Cerebellar cortex (tissue), 1 donor: ENCODE measurements at places on chromosomes 16 and 17.

GRCh38 chr17:80759377-80759673, 214.7 kb downstream of the RPTOR start:
- DNase-seq, result no peak

DNA sequence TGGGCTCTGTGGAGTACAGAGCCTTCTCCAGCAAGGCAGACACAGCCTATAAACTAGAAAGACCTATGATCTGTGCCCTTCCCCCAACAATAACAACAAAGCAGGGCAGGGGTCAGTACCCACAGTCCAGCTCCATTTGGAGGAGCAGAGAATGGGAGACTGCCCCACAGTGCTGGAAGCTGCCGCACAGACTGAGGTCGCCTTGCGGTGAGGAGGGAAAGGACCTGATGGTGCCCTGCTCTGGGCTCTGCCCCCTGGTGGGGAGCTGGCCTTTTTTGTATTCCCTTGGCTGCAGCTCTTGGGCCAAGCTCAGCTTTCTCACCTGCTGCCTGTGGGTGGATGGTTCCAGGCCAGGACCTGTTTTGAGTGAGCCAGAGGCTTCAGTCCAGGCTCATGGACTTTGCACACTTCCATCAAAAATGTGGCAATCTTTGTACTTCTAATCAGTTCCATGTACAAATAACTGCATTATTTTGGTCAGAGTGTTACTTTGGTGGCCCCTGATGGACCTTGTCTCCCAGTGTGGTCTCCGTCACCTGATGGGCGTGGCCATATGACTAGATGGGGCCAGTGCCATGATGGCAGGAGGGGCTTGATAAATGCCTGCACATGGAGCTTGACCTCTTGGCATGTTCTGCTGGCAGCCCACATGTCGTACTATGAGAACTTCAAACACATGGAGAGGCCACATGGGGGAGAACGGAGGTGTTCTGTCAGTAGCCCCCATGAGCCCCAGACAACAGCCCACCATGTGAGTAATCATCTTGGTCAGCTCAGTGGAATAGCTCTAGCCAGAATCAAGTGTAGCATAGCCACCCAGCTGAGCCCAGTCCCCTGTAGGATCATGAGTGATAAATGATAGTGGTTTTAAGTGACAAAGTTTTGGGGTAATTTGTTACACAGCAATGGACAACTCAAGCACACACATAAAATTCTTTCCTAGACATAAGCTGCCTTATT, 24.2 kb downstream of the B9D1 start:
- peak; percentile 60 for DNase-seq

DNA sequence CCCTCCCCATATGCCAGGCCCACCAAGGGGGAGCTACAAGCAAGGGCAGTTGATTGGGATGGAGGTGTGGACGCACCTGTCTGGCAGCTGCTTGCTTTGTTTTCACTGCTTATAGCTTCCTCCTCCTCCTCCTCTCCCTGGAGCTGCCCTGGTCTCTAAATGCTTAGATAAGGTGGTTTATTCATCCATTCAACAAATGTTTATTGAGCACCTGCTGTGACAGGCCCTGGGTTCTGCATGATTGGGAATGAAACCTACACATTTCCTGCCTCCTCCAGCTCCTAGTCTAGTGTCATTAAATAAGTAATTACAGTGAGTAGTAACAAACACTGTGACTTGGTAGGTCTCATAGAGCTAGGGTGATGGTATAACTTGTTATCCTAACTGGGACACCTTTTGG, 17.4 kb upstream of the MAP3K14 start:
- no peak for DNase-seq

GRCh38 chr17:5958850-5959249, 111.3 kb upstream of the WSCD1 start:
- no peak for DNase-seq
